ENCODE measurements at places on chromosomes 11 and 22. TPM values are rescaled to one million over a fixed set of nuclear protein-coding genes. Genes with fewer than 3 reads are reported as not detected.
A peak's percentile ranks its signal among the peaks of the same experiment; 100 is the strongest.

Gene MUC5AC
- total RNA-seq, result not detected

Gene SOX6
- total RNA-seq, result 13.6 TPM

Gene KLHL35
- 0.84 TPM for total RNA-seq

Gene MYEOV
- total RNA-seq, result 4.7 TPM

Gene TECTA
- total RNA-seq, result 0.28 TPM

Gene NAGA
- 11.2 TPM for total RNA-seq

Gene NDUFA6
- total RNA-seq, result 76.9 TPM

Gene CCDC87
- total RNA-seq, result 0.16 TPM

Gene APOA5
- not detected for total RNA-seq

Gene RAB3IL1
- 0.88 TPM for total RNA-seq

DNA sequence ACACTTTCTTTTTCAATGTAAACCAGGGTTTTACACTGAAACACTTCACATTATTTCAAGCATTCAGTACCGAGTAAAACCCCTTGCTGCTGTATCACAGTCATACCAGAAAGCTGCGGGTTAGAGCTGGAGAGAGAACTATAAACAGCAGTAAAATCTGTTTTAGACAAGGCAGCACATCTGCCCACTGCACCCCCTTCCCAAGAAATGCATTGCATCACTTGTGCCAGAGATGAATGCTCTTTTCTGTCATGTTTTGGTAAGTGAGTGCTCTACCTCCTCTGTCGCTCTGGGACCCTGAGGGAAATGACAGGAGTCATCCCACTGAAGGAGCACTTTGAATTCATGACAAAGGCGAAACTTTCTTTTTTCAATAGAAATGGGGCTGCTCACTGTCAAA, 107.2 kb downstream of the MAML2 start:
- no peak for ATAC-seq

DNA sequence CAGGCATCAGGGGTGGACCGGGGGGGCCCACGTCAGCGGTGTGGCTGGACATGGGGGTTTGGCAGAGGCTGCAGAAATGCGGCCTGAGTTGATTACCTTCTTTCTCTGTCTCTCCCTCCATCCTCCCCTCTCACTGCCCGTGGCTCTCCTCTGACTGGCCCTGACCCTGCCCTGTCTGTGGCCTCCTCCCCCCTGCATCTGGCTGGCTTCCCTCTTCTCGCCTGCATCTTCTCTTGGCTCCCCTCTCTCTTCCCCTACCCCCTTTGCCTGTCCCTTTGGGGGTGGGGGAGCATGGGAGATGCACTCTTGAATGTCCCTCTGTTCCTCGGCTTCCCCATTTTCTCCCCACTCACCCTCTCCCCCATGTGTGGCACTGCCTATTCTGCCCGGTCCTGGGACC, 23.9 kb upstream of the TAB1 start:
- ATAC-seq, result no peak

DNA sequence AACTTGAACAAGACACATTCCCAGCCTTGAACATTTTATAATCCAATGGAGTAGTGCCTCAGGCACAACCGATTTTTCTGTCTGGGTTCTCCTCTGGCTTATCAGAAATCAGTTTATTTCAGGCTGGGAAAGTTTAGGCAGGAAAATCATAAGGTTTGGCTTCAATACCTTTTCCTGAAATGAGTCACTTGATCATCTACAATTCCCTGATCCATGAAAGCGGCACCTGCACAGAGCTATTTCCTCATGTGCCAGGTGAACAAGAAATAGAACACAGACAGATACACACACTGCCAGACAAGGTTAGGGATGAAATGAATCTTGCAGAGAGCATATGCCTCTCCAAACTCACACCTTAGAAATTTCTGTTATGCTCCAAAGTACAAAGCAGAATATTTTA, 106.7 kb upstream of the OR9G4 start:
- no peak for ATAC-seq

DNA sequence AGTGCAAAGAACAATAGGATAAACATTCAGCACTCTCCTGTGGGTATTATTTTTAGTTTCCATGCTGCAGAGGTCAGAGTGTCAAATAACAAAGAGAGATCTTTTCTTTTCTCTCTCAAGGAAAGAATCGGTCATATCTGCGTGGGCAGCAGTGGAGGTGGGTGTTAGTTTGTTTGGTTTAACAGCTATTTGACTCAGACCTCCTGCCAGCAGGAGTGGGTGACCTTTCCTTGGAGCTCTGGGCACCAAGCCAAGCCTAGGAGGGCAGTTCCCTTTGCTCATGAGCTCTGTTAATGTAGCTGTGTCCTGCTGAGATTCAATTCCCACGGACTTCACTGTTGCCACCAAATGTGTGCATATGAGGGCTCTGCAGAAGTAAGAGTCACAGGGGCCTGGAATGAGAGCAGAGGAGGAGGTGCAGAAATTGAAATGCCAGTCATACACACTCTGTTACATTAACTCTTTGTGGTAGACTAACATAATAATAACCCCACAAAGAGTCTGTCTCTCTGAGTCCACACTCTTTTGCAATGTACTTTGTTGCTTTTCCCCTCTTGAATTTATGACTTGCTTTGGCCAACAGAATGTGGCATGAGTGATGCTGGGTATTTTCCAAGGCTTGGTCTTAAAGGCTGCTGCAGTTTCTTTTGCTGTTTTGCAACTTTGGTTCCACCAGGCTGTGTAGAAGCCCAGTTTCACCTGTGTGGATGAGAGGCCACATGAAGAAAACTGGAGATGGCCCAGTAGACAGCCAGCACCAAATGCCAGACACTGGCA, 76.0 kb upstream of the GRK3 start:
- ATAC-seq, result no peak

DNA sequence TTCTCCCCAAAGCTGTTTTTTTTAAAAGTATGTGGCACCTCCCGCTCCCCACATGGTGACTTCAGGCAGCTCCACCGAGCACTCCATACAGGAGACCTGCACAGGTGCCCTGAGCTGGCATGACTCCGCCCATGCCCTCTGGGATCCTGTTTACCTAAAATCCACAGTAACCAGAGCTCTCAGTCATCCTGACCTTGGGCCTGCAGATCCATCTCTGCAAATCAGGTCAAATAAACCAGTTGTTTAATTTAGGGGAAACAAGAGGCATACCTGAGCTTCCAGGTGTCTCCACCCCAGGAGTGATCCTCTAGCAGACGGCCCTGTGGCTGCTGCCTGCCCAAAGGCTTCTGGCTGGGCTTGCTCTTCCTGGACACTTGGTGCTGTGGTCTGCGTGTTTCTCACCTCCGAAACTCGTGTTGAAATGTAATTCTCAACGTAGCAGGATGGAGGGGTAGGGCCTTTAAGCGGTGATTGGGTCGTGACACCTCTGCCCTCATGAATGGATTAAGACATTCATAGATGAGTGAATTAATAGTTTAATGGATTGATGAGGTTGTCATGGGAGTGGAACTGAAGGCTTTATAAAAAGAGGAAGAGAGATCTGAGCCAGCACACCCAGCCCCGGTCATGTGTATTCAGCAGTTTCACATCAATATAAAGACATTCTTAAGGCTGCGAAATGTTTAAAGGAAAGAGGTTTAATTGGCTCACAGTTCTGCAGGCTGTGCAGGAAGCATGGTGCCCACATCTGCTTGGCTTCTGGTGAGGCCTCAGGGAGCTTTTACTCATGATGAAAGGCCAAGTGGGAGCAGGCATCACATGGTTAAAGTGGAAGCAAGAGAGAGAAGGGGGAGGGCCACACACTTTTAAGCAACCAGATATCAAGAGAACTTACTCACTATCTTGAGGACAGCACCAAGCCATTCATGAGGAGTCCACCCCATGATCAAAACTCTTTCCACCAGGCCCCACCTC, 34.1 kb downstream of the LINC01488 start:
- no peak for ATAC-seq

- no peak for ATAC-seq
Measured at GRCh38 chr11:45949992-45950407, 27.5 kb downstream of the LARGE2 start.

DNA sequence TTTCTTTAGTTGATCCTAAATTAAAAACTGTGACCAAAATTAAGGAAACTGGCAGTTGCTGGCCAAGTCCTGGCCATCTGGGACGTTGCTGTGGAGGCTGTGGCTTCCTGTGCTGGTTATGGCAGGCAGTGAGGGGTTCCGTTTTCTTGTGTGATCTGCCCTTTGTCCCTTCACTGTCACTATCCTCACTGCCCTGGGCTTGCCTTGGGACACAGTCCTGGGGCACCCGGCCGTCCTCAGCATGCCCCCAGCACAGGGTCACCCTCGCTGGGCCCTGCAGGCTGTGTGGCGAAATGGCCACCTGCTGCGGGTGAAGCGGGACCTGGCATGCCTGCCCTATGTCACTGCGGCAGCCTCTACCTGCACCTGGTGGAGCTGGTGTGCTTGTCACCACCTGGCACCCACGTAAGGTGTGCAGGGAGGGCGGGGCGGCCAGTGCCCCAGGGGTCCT, 52.5 kb upstream of the SLC22A12 start:
- ATAC-seq, result peak; percentile 7

DNA sequence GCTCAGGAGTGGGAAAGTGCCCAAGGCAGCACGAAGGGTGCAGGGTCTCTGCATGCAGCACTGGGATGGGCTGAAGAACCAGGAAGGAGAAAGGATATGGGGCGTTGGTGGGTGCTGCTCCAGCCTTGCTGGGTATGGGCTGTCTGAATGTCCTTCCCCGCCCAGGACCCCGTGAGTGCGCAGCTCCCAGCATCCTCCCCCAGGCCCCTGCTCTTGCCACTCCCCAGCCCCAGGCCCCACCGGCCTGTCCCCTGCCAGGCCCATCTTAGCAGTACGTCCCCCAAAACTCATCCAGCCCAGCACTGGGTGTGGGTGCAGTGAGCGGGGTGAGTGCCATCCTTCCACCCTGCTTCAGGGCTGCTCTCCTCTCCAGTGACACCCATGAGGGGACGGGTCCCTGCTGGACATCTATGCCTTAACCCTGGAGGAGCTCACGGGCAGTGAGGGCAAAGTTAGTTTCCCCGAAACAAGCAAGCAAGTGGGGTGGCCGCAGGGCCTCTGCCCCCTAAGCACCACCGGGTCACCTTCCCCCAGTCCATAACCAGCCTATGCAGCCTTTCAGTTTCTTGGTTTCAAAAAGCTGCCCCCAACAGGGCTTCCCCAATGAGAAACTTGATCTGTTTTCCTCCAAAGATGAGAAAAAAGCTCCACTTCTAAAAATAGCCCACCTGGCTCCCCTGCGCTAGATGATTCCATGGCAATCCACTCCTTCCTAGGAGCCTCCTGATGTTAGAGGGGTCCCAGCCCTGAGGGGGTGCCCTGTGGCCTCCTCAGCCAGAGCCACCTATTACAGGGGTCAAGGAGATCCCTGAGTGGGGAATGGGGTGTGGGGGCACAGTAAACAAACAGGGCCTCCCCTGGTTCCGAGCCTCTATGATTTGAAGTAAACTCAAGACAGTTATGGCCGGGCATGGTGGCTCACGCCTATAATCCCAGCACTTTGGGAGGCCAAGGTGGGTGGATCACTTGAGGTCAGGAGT, 103.8 kb downstream of the MORC2 start:
- ATAC-seq, result no peak

DNA sequence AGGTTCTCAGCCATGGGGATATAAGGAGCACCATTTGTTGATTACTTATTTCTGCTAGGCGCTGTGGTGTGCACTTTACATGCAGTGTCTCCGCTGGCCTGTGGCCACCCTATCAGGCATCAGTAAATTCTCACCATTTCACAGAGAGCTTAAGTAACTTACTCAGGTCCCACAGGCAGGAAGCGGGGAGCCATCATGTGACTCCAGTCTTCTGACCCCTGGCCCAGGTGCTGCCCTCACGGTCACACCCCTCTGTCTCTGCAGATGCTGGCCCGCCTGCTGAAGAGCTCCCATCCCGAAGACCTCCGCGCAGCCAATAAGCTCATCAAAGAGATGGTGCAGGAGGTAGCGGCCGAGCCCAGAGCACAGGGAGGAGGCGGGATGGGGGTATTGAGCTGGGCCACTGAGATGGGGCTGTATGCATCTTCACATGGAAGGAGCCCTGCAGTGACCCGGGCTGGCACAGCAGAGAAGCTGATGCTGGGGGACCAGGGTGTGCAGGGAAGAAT, 12.8 kb downstream of the GGA1 start:
- no peak for ATAC-seq

- peak; percentile 19 for ATAC-seq
Measured at GRCh38 chr11:14519597-14519916, 629 bp downstream of the PSMA1 start.

- ATAC-seq, result peak; percentile 21
Measured at GRCh38 chr11:133829566-133829965, 15.7 kb downstream of the SPATA19 start.

DNA sequence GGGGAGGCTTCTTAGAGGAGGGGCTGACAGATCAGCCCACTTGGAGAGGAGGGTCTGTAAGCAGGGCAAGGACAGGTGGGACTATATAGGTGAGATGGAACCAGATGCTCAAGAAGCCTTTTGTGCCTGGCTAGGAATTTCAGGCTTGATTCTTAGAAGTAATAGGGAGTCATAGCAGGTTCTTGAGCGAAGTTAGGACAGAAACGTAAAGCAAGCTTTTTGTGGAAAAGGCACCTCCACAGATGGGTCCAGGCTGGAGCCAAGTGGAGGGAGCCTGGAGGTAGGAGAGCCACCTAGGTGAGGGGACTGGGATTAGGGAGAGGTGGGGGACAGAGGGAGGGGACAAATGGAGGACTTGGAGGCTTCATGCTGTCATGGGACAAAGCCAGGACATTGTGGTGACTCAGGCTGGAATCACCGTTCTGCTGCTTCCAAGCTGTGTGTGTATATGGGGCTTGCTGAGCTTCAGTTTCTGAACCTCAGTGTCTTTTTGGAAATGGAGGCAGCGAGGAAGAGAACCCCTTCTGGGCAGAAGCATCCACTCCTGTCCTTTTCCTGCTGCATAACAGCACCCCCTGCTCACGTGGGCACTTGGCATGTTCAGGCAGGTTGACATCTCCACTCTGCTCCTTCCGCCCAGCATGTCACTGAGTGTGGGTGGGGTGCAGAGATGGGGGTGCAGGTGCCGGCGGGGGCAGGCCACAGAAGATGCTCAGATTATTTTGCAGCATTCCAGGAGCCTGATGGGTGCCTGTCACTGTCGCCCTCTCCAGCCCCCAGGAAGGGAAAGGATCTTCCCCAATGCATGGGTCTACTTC, 58.0 kb downstream of the MCM5 start:
- ATAC-seq, result no peak

DNA sequence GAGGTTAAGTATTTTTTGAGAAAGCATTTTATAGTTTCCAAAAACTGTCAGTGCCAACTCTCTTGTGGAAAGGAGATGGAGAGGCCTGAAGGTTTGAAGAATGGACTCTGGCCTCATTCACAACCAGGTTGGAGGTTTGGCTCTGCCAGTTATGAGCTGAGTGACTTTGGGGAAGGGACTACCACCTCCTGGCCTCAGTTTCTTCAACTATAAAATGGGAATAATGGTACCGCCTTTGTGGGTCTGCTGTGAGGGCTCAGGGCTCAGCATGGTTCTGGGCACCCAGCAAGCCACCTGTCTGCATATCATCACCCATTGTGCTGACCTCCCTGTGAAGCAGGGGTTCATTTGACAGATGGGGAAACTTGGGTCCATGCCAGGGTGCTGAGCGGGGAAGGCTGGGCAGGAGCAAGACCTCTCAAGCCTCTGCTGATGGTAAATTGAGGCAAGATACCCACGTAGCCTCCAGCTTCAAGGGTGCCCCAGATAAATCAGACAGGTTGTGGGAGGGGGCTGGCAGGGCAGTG, 3.5 kb upstream of the LIF start:
- ATAC-seq, result no peak

Data from esophagus mucosa (tissue), 1 donor.